ENCODE measurements at places on chromosomes 13 and 19. TPM values are rescaled to one million over a fixed set of nuclear protein-coding genes. Genes with fewer than 3 reads are reported as not detected.
A peak's percentile ranks its signal among the peaks of the same experiment; 100 is the strongest.

SELENOV gene
- total RNA-seq, result not detected

DNA sequence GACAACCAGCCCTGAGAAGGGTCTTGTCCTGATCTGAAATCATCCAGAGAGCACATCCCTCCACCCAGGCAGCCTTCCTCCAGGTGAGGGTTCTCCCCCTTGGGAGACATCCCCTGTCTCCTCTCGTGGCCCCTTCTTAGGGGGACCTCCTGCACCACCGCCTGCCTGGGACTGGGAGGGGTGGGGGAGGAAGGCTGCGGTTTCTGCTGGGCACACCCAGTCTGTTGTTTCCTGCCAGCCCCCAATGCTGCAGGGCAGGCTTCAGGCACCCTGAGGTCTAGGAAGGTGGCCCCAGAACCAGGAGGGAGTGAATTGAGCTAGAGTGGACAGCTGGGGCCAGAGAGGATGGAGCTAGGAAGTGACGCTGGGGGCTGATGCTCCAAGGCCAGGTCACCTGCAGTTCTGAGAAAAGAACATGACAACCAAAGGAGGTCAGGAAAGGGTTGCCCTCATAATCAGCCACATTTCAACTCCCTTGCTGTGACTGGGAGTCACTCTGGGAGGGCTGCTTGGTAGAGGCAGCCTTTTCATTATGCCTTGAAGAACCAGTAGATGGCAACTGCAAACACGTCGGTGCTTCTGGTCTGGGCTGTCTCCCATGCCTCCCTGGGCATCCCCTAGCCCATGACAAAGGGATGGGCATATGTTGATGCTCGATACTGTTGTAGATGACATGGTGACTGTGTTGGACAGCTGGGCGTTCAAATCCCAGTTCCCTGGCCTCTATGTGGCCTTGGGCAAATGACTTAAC lies 1.4 kb downstream of the ARHGEF18 start:
- DNase-seq, result no peak

KANK3 gene
- 4.5 TPM for total RNA-seq

- DNase-seq, result no peak
Observed at GRCh38 chr19:4593409-4593851, 33.9 kb upstream of the SEMA6B start.

CADM4 gene
- 43.0 TPM for total RNA-seq

GRCh38 chr13:23716401-23716800 lies 146.2 kb downstream of the TNFRSF19 start:
- no peak for DNase-seq

GRCh38 chr13:70183041-70183440 lies 74.8 kb upstream of the KLHL1 start:
- DNase-seq, result no peak

GRCh38 chr19:17688853-17689595 lies 870 bp upstream of the UNC13A start:
- DNase-seq, result no peak

MYPOP gene
- total RNA-seq, result 1.5 TPM

GRCh38 chr13:31441800-31442510 lies 242.2 kb downstream of the B3GLCT start:
- no peak for DNase-seq

ZNF772 gene
- 61.8 TPM for total RNA-seq

CYP4F2 gene
- total RNA-seq, result not detected

GRCh38 chr13:21567714-21568113 lies 36.3 kb downstream of the MICU2 start:
- no peak for DNase-seq

GRCh38 chr19:40608240-40608621 lies 7.1 kb downstream of the LTBP4 start:
- DNase-seq, result no peak

RYR1 gene
- total RNA-seq, result 7.7 TPM

CPB2 gene
- not detected for total RNA-seq

UNC13A gene
- 27.4 TPM for total RNA-seq

DNA sequence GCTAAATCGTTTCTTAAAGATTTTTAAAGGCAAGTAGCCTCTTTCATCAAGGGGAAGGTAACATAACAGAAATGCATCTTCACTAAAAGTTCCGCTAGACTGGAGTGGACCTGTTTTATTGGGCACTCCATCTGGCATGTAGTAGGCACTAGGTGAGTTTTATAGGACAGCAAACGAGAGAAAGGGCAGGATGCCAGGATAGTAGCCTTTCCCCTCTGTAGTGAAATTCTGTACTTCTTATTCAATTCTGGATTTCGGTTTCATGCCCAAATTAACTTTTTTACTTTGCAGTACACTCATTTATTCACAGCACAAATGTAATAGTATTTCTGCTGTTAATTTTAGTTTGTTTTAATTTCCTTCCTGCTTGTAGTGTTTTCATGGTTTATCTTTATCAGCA lies 45.2 kb downstream of the GPR180 start:
- DNase-seq, result no peak

DNA sequence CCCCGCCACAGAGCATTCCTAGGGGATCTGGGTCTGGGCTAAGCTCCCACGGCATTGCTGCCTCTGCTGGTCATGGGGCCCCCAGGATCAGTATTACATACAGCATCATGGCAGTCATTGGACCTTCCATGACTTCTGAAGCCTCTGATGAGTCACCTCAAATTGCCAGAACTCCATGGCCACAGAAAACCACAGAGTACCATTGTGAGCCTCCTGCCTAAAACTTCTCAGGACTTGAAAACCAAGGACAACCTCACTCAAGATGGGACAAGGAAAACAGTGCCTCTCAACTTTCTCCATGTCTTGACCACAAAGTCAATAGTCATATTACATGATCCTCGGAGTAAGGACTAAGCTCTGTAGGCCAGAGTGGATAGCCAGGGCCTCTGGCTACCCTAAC lies 306.0 kb downstream of the GPC5 start:
- DNase-seq, result no peak

- peak; percentile 19 for DNase-seq
Observed at GRCh38 chr13:90709319-90709718, 638.2 kb upstream of the MIR17HG start.

- DNase-seq, result no peak
Observed at GRCh38 chr13:25733696-25734435, 317.9 kb downstream of the SHISA2 start.

ANGPTL8 gene
- total RNA-seq, result not detected

- DNase-seq, result peak; percentile 2
Observed at GRCh38 chr13:46831588-46832194, 34.7 kb upstream of the ESD start.

GRCh38 chr19:54938906-54939305 lies 8.4 kb downstream of the NLRP7 start:
- DNase-seq, result no peak

FFAR3 gene
- not detected for total RNA-seq

- DNase-seq, result no peak
Observed at GRCh38 chr13:23159205-23159759, 21.5 kb upstream of the SGCG start.

DNA sequence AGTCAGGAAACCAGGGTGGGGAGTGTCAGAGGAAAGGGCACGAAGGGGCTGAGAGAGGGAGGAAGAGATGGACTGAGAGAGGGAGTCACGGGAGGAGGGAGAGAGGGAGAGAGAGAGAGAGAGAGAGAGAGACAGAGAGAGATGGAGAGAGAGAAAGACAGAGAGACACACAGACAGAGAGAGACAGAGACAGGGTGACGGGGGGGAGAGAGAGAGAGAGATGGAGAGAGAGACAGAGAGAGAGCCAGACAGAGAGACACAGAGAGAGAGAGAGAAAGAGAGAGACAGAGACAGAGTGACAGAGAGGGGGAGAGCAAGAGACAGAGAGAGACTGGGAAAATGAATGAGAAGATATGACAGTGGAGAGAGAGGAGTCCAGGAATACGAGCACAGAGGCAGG lies 494 bp upstream of the KLK14 start:
- no peak for DNase-seq

GRCh38 chr19:2636897-2637683 lies 65.4 kb downstream of the GNG7 start:
- DNase-seq, result peak; percentile 78

GRCh38 chr13:61874970-61875579 lies 459.4 kb upstream of the PCDH20 start:
- DNase-seq, result no peak

PTPRH gene
- total RNA-seq, result 0.73 TPM

ZNF614 gene
- total RNA-seq, result 18.5 TPM

DNA sequence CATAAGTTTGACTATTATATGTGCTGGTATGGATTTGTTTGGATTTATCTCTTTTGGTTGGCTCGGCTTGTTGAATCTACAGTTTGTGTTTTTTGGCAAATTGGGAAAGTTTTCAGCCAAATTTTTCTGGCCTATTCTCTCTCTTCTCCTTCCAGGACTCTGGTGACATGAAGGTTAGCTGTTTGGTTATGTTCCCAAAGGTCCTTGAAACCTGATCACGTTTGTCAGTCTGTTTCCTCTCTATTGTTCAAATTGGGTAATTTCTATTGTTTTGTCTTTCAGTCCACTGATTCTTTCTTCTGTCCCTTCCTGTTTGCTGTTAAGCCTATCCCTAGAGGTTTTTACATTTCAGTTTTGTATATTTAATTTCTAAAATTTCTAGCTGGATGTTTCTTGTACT lies 81.5 kb upstream of the SHISA2 start:
- DNase-seq, result no peak

DNA sequence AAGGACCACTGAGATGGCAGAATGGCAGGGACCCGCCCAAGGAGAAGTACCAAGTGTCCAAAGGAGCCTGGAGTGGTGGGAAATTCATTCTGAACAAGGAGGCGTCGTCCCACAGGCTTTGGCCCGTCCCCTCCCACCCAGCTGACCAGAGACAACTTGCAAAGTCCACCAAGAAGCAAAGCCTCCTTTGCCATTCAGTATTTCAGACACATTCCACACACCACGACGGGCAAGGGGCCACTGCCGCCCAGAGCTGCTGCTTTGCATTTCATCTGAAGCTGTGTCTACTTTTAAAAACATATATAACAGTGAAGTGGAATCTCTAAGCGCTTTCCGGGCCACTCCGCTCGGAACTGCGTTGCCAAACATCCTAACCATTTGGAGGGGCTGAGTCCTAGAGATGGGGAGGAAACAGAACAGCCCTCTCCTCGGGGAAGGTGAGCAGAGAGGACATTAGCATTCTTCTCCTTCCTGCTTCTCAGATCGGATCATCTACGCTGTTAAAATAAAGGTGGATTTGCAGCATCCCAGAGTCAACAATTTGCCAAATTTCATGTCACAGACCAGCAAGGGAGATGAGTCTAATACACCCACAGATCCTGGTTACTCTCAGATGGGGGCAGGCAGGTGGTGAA lies 89.0 kb upstream of the ZNF507 start:
- no peak for DNase-seq

Measured in cerebellum (tissue), 4 donors.